Left ventricle myocardium inferior (tissue), 1 donor: ENCODE measurements at places on chromosomes 1 and 21. TPM values are rescaled to one million over a fixed set of nuclear protein-coding genes. Genes with fewer than 3 reads are reported as not detected.

GRCh38 chr1:115189814-115190539, 100.7 kb upstream of the TSPAN2 start:
- no peak for DNase-seq

GRCh38 chr1:243708210-243708609, 141.8 kb downstream of the AKT3 start:
- no peak for DNase-seq

DNA sequence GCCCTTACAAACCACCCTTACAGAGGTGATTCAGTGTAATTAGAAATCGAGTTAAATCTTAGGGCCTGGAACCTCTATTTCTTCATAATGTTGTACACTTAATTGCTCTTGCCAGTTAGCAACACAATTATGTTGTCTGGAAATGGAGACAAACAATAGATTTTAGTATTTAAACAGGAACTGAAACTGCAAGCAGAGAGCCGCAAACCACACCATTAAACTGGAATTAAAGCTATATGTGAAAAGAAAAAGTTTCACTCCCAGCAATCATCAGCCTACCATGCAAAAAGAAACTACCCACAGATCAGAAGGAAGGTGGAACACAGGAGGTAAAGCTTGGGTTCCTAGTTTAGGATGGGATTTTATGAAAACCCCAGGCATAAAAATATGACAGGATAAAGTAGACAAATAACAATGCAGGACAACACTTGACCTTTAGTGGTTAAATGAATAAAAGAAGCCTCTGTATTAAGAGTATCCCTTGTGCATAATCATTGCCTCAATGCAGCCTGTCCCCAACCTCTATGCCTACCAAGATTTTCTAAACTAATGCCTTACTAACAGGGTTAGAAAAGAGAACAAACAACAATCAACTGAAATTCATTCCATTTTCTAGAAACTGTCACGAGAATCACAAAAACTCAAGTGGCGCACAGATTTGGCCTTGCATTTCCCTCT, 304.3 kb upstream of the ESRRG start:
- DNase-seq: no peak

Gene SPOCD1
- total RNA-seq: not detected

Gene C1orf185
- total RNA-seq: not detected

Gene CCDC185
- total RNA-seq: not detected

DNA sequence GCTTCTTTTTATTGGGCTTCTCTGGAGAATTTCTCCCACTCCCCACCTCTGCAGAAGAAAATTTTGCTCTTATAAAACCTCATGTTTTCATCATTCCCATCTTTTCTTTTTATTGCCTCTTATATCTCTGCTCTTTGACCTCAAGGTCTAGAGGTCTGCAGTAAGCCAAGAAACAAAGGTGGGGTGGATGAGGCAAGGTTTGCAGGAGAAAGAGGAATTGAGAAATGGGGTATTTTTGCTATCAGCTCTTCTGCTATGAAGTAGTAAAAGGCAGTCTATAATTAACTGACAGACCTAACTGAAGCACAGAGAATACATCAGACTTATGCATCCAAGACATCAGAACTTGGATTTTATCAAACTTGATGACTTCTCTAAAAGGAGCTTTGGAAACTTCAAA, 22.9 kb downstream of the SYT11 start:
- DNase-seq: no peak

DNA sequence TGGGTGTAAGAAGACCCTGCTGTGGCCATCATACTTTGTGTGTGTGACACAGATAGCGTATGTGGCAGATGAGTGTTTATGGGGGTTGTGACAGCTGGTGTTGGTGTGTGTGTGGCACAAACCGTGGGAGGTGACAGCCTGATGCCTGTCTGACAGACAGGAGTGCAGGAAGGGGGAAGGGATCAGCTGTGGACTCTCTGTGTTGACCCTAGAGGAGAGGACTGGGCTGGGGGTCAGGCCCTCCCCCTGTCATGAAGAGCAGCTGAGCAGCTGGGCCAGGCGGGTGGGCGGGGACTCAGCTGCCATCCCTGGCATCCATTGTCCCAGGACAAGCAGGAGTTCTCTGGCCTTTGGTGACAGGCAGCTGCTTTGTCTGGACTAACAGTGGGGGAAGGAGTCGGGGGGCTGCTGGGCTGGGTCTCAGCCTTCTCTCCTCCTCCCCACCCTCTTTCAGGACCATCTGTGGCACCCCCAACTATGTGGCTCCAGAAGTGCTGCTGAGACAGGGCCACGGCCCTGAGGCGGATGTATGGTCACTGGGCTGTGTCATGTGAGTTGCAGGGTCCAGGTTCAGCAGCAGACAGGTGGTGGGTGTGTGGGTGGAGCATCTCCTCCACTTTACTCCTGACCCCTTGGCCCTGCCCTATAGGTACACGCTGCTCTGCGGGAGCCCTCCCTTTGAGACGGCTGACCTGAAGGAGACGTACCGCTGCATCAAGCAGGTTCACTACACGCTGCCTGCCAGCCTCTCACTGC, 2.3 kb downstream of the PLK3 start:
- peak; percentile 19 for DNase-seq

GRCh38 chr1:15736038-15736891, at the start of gene SLC25A34:
TSS of gene SLC25A34 (plus strand) at chr1:15736258. CDS start at chr1:15736486, 228 bp downstream.
- peak; percentile 83 for DNase-seq

GRCh38 chr1:220093361-220094015, 444 bp upstream of the IARS2 start:
- no peak for DNase-seq

GRCh38 chr1:224632921-224633321, 16.8 kb downstream of the CNIH3 start:
- no peak for DNase-seq

DNA sequence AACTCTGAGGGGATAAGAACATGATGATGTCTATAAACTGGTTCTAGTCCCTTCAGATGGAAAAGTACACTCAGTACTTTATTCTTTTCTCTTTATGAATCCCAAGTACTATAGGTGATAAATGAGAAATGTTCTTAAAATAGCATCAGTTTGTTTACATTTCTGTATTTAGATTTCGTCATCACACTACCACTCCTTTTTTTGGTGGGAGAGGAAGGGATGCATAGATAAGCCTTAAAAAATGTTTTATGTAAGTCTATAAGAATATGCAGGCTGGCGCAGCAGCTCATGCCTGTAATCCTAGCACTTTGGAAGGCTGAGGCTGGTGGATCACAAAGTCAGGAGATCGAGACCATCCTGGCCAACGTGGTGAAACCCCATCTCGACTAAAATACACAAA, 144.8 kb downstream of the USP25 start:
- no peak for DNase-seq

DNA sequence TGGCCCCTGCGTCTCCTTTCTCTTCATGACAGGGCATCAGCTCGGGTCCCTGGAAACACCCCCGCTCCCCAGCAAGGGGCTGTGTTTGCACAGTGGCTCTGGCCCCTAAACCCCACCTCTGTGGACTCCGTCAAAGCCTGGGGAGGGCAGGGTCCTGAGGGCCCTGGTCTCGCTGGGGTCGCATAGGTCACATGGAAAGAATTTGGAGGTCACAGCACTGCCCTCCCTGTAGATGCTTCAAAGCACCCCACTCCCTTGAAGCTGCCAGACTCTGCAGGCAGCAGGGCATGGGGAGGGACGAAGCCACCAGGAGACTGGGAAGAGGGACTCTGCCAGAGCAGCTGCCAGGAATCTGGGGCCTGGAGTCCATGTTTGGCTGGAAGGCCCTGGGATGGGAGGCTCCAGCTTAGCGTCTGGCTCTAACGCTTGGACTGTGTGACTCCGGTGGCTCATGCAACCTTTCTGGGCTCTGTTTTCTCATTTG, 36.6 kb upstream of the ECE1 start:
- peak; percentile 59 for DNase-seq
